ENCODE measurements at places on chromosomes 2 and 18. TPM values are rescaled to one million over a fixed set of nuclear protein-coding genes. Genes with fewer than 3 reads are reported as not detected.

Gene LOXHD1
- total RNA-seq: 2.7 TPM

Gene ATG16L1
- total RNA-seq: 62.4 TPM

Gene RNF152
- total RNA-seq: 24.7 TPM

Gene NBEAL1
- total RNA-seq: 25.0 TPM

Data from dorsolateral prefrontal cortex (tissue), 122 donors.